ENCODE measurements at places on chromosomes 7 and 10. TPM values are rescaled to one million over a fixed set of nuclear protein-coding genes. Genes with fewer than 3 reads are reported as not detected.

DNA sequence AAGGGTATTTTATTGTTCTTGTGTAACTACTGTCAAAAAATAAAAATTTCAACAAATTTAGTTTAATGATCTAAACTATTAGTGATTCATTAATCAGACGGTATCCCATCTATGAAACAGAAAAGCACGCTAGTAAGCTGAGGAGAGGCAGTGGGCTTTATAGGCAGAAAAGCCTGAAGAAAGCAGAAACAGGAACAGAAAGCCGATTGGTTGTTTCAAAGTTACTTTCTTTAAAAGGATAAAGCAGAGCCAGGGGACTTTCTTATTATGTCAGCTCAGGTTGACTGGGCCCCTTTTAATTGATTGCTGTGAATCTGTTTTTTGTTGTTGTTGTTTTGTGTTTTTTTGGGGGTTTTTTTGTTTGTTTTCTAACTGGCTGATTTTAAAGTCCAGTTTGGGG lies 105.5 kb downstream of the TES start:
- H3K4me3 ChIP-seq = no peak overlapping the region
- H3K36me3 ChIP-seq = no peaks in the 10 kb centered on the region
- peaks cover 34% of the 10 kb centered on the region for H3K4me1 ChIP-seq
- H3K27ac ChIP-seq = peak overlapping the region; percentile 85

FAM237B gene
- not detected for total RNA-seq

ABCB4 gene
- total RNA-seq = 0.15 TPM

DDX56 gene
- total RNA-seq = 49.9 TPM
